ENCODE measurements at places on chromosomes 12 and 14.
A peak's percentile ranks its signal among the peaks of the same experiment; 100 is the strongest.

DNA sequence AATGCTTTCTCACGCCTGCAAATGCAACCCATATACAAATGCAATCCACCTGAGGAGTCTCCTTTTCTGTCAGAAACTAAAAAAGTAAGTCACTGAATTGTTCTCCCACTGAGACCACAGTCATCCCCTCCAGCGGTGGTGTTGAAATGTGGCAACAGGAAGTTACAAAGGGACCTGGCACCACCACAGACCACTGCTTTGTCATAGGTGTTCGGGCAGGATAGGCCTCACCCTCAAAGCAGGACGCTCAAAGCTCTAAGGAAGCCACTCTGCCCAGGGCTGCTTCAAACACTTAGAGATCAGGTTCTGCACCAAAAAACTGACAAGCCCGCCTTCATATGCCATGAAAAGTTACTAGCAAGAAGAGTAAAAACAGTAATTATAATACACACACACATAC, 11.3 kb downstream of the PHLDA1 start:
- no peak for DNase-seq

GRCh38 chr12:48219631-48220030, 16.5 kb upstream of the OR10AD1 start:
- no peak for DNase-seq

- DNase-seq: peak; percentile 1
Measured at GRCh38 chr14:28375295-28375694, 391.3 kb upstream of the FOXG1 start.

DNA sequence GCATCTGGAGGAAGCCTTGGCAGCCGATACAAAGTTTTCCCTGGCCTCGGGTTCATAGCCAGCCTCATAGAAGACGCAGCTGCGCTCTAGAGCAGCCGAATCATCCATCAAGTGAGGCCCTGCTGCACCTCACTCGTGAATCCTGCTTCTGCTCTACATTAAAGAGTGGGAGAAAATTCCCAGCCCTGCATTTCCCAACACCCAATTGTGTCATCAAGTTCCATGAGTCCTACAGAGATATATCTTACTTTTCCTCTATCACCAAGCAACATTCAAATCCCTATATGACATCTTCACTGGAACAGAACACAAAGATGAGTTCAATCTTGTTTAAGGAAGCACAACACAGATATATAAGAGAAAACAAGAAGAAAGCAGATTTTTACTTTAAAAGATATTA, 139.3 kb downstream of the TTC7B start:
- DNase-seq: no peak

Data from HuH-7 (cell line).